H9 (cell line): ENCODE measurements at places on chromosomes 3 and 15. TPM values are rescaled to one million over a fixed set of nuclear protein-coding genes. Genes with fewer than 3 reads are reported as not detected.

GRCh38 chr3:124229420-124229819 is 237.5 kb upstream of the ROPN1 start:
- H3K4me1 ChIP-seq = no peaks in the 10 kb centered on the region
- H3K36me3 ChIP-seq = peaks cover 8% of the 10 kb centered on the region
- DNase-seq = no peak
- H3K27me3 ChIP-seq = no peaks in the 10 kb centered on the region
- H3K4me3 ChIP-seq = no peak overlapping the region

- H3K4me1 ChIP-seq = no peaks in the 10 kb centered on the region
- no peaks in the 10 kb centered on the region for H3K27me3 ChIP-seq
- H3K4me3 ChIP-seq = no peak overlapping the region
- H3K36me3 ChIP-seq = no peaks in the 10 kb centered on the region
- peak; percentile 20 for DNase-seq
Observed at GRCh38 chr3:13134166-13134878, 61.1 kb upstream of the IQSEC1 start.

CCR8 gene
- total RNA-seq = 0.31 and 0.64 TPM in 2 replicates

ZPLD1 gene
- total RNA-seq = not detected in 2 replicates

TLR9 gene
- total RNA-seq = not detected in 2 replicates

TMEM39A gene
- total RNA-seq = 40.4 and 45.0 TPM in 2 replicates

- H3K36me3 ChIP-seq = no peaks in the 10 kb centered on the region
- no peak overlapping the region for H3K27ac ChIP-seq
- DNase-seq = no peak
- no peaks in the 10 kb centered on the region for H3K27me3 ChIP-seq
- H3K4me1 ChIP-seq = peaks cover 13% of the 10 kb centered on the region
Observed at GRCh38 chr3:72411126-72411525, 437.1 kb downstream of the SHQ1 start.

DNA sequence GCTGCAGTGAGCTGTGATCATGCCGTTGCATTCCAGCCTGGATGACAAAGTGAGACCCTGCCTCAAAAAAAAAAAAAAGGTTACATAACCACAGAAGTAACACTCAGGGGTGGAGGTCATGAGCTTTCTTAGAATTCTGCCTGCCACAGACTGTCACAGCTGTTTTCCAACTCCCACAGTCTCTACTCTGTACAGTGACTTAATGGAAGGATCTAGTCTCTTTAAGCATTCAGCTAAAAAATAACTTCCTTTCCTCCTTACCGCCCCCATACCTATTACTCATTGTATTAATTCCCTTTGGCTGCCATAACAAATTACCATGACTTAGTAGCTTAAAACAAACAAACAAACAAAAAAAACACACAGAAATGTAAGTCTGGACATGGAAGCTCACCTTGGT is 99.6 kb upstream of the UBE2E1 start:
- no peak overlapping the region for H3K27ac ChIP-seq
- no peaks in the 10 kb centered on the region for H3K27me3 ChIP-seq
- peaks cover 4% of the 10 kb centered on the region; the same call in 1 of the 2 replicates for H3K4me1 ChIP-seq
- H3K4me3 ChIP-seq = no peak overlapping the region
- no peaks in the 10 kb centered on the region for H3K36me3 ChIP-seq

DNA sequence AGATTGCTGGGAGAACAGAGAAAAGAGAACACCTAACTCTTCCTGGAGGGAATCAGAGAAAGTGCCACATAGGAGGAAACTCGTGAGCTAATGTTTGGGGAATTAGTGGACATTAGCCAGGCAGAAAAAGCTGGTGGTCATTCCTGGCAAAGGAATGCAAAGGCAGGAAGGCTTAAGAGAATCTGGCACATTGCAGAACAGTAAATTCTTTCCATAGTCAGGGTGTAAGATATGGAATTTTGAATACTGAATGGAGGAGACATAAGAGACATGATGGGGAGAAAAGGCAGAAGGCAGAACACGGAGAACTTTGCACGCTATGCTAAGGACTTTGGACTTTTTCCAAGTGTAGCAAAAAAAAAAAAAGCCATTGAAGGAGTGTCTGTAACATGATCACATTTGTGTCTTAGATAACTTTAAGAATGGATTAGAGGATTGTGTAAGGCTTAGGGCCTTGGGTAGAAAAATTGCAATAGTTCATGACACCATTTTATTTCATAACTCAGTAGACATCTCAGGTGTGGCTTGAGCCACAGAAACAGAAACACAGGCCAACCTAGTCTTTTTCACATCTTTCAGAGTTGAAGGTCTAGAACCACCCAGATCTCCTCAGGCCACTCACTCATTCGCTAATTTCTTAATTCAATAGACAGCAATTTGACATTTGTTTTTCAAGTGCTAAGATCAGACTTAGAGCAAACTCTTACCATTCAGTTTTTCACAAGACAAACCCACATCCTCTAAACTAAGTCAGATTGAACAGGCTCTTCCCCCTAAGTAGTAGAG is 31.2 kb upstream of the CCDC80 start:
- no peaks in the 10 kb centered on the region for H3K27me3 ChIP-seq
- H3K36me3 ChIP-seq = no peaks in the 10 kb centered on the region
- H3K4me1 ChIP-seq = no peaks in the 10 kb centered on the region
- H3K27ac ChIP-seq = no peak overlapping the region
- no peak overlapping the region; the same call in 2 of the 3 replicates for H3K4me3 ChIP-seq
- no peak for DNase-seq

DNA sequence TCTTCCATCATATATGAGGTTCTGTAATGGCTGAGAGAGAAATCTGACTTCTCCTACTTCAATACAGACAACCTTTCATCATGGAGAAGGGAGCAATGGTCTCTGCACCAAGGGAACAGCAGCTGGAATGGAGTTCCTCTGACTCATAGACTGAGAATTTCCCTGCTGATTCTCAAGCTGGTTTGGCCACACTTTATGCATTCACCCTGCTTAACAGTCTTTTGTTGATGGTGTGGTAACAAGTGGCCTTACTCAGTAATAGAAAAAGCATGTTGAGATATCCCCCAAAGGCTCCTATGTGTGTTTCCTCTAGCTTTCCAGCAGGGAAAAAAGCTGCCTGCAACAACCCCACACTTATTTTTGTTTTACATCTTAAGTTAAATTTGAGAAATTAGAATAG is 138.1 kb downstream of the GREM1 start:
- no peaks in the 10 kb centered on the region for H3K27me3 ChIP-seq
- H3K36me3 ChIP-seq = no peaks in the 10 kb centered on the region
- 0 out of 2 replicates have a peak, but pooled peaks cover 2% of the 10 kb centered on the region for H3K4me1 ChIP-seq
- peak; percentile 59 for DNase-seq
- H3K4me3 ChIP-seq = no peak overlapping the region

DNA sequence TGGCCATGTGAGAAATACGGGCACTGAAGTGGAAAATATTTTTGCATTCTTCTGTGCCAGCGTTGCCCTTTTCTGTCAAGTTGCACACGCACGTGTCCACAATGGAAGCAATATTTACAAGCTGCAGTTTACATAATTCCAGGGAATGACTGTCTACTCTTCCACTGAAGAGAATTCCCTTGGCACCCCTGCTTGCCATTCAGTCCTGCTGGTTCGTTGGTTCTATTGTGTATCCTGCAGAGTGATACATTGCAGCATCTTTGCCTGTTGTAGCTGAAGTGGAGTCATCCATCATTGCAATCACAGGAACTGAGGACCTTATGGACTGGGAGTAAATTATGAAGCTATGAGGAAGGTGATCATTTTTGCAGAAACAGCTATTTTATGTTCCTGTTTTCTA is 759.4 kb downstream of the ROBO2 start:
- H3K36me3 ChIP-seq = no peaks in the 10 kb centered on the region
- no peaks in the 10 kb centered on the region for H3K27me3 ChIP-seq
- no peak overlapping the region for H3K27ac ChIP-seq
- no peak for DNase-seq

DNA sequence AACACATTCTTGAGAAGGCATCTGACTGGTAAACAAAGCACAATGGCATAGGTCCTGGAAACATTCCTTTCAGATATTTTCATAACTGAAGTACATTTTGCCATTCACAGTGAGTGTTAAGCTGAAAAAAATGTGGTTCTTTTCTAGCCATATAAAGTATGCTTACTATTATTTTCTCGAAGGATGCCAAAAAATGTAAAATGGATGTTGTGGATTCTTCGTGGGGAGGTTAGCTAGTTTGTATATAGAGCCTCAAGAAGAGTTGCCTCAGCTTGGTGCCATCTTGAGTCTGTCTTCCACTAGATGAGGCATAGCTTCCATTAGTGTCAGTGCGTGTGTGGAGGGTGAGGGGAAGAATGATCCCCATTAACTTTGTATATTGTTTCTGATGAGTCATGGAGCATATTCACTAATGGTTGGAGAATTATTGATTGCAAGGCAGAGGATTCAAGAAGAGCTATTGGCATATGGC is 4.1 kb downstream of the MBNL1 start:
- no peak for DNase-seq
- H3K4me1 ChIP-seq = no peaks in the 10 kb centered on the region; the same call in 1 of the 2 replicates
- no peak overlapping the region for H3K27ac ChIP-seq
- no peaks in the 10 kb centered on the region; the same call in 1 of the 2 replicates for H3K27me3 ChIP-seq
- H3K4me3 ChIP-seq = no peak overlapping the region

DNA sequence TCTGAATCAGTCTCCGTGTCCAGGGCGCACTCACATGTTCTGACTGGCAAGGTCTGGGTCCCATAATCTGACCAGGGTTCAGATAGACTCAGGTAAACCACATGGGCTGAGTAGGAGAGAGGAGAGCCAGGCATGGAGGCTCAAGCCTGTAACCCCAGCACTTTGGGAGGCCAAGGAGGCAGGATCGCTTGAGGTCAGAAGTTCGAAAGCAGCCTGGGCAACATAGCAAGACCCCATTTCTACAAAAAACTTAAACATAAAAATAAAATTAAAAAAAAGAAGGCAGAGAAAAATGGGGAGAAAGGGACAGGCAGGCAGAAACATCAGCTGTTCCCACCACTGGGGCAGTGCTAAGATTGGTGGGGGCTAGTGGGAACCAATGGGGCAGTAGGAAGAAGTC is 5.4 kb downstream of the TMEM43 start:
- H3K27me3 ChIP-seq = no peaks in the 10 kb centered on the region
- H3K27ac ChIP-seq = no peak overlapping the region
- DNase-seq = no peak
- H3K4me3 ChIP-seq = no peak overlapping the region

GRCh38 chr15:36183201-36183600 is 396.2 kb upstream of the CDIN1 start:
- H3K36me3 ChIP-seq = no peaks in the 10 kb centered on the region
- no peaks in the 10 kb centered on the region for H3K4me1 ChIP-seq
- H3K27ac ChIP-seq = no peak overlapping the region
- H3K27me3 ChIP-seq = no peaks in the 10 kb centered on the region
- no peak for DNase-seq
- H3K4me3 ChIP-seq = no peak overlapping the region

DNA sequence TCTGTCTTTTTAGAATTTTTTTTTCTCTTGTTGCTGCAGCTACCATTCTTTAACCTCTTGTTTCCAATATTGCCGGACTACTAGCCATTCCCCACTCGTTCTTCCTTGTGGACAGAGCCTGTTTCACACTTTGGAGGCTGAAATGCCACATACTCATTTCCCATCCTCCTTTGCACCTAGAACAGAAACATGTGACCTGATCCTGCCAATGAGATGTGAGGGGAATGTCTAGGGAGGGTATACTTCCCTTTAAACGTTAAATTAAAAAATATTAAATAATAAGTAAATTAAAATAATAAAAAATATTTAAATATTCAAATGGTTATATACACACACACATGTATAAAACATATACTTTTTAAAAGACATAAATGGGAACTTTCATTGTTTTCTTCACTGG is 20.6 kb upstream of the MDFIC2 start:
- no peaks in the 10 kb centered on the region for H3K4me1 ChIP-seq
- peaks cover 4% of the 10 kb centered on the region; the same call in 1 of the 3 replicates for H3K36me3 ChIP-seq
- H3K27ac ChIP-seq = no peak overlapping the region
- DNase-seq = no peak

WDR76 gene
- total RNA-seq = 29.6 and 31.1 TPM in 2 replicates

GHSR gene
- not detected in 2 replicates for total RNA-seq

- no peak for DNase-seq
- no peaks in the 10 kb centered on the region for H3K27me3 ChIP-seq
- H3K36me3 ChIP-seq = peaks cover 41% of the 10 kb centered on the region
- H3K27ac ChIP-seq = no peak overlapping the region
- no peak overlapping the region for H3K4me3 ChIP-seq
Observed at GRCh38 chr3:63921741-63922482, 9.7 kb upstream of the SCAANT1 start.

DNA sequence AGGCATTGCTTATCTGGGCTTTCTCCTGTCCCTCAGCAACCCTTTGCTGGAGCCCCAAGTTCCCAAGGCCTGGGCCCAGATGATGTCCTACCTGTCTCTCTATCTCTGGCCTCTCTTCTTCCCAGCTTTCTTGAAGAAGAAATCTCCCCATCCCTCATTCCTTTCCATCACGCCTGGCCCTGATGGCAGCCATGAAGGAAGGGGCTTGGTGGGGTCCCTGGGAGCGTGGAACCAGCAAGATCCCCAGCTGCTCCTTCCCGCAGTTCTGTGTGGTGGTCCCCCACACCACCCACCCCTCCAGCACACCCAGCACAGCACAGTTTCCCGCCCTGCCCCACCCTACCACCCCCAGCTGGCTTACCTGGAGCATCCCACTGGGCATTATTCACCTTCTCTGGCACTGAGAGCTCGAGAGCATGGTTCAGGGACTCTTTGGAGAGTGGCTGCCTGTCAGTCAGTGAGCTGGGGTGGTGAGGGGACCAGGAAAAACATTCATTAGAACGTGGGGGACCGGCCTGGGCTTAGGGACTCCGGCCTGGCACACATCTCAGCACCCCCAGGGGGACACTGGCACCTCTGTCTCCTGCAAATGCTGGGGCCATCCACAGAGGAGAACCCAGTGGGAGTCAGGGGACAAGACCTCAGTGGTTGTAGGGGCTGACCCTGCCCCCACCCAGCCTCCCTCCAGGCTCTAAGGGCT is 26.6 kb downstream of the ACSBG1 start:
- no peaks in the 10 kb centered on the region for H3K36me3 ChIP-seq
- no peaks in the 10 kb centered on the region for H3K27me3 ChIP-seq
- H3K4me1 ChIP-seq = no peaks in the 10 kb centered on the region
- no peak overlapping the region for H3K4me3 ChIP-seq

- no peaks in the 10 kb centered on the region for H3K27me3 ChIP-seq
- H3K27ac ChIP-seq = no peak overlapping the region
- H3K4me3 ChIP-seq = no peak overlapping the region; the same call in 2 of the 3 replicates
- H3K36me3 ChIP-seq = no peaks in the 10 kb centered on the region
- H3K4me1 ChIP-seq = no peaks in the 10 kb centered on the region
Observed at GRCh38 chr15:56251315-56252095, 7.8 kb upstream of the RFX7 start.

- H3K36me3 ChIP-seq = no peaks in the 10 kb centered on the region
- H3K27me3 ChIP-seq = no peaks in the 10 kb centered on the region
- no peak overlapping the region for H3K27ac ChIP-seq
Observed at GRCh38 chr3:71503525-71504249, 79.8 kb downstream of the FOXP1 start.

GRCh38 chr15:51759557-51760070 is 8.2 kb downstream of the TMOD2 start:
- peak; percentile 48 for DNase-seq
- H3K36me3 ChIP-seq = no peaks in the 10 kb centered on the region
- H3K27me3 ChIP-seq = no peaks in the 10 kb centered on the region
- H3K27ac ChIP-seq = no peak overlapping the region
- H3K4me1 ChIP-seq = peaks cover 3% of the 10 kb centered on the region; the same call in 1 of the 2 replicates
